ENCODE measurements at places on chromosomes 1 and 21.

GRCh38 chr1:203701606-203702005 is 63.4 kb upstream of the LAX1 start:
- peak; percentile 10 for DNase-seq

DNA sequence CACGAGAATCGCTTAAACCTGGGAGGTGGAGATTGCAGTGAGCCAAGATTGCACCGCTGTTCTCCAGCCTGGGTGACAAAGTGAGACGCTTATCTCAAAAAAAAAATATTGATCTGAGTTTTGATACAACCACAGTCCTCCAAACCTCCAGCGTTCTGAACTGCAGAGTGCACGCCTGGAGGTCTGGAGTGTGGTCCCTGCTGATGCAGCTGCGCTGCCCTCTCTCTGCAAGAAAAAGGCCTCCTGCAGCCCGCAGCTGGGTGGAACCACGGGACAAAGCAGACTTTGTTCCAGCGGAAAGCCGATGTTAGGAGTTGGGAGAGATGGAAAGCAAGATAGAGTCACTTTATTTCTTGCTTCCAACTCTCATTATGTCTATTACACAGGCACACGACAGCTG is 144.9 kb upstream of the SOD1 start:
- DNase-seq: no peak

- peak; percentile 47 for DNase-seq
Measured at GRCh38 chr21:36589352-36589971, 109.5 kb upstream of the SIM2 start.

GRCh38 chr1:223845037-223845809 is 524 bp downstream of the TP53BP2 start:
- peak; percentile 73 for DNase-seq

DNA sequence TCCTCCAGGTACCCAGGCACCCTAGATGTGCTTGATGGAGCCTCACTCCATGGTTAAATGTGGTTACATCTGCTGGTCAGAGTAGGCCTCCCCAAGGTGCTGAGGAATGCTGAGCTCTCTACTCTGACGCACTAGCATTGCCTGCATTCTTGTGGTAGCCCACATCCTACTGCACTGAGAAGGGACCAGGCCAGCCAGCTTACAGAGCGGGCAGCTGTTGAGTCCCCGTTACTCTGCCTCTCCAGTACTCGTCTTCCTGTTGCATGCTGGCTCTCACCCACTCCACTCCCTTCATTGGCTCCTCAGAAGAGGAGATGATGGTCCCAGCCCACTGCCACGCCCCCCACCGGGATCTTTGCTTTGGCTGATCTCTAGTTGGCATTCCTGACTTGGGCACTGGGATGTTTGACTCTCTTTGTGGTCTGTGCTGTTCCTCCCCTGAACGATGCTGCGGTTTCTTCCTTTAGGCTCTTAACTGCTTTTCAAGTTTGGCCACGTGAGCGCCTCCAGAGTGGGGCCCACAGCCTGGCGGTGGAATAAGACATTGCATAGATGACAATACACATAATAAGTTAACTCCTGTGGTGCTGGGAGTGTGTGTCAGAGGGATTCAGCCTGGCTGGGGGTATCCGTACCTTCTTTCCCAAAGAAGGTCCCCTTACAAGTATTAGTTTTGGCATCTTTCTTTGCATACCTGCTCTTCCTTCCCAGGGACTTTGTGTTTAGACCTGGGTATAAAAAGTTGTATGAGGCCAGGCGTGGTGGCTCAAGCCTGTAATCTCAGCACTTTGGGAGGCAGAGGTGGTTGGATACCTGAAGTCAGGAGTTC is 18.6 kb downstream of the AZIN2 start:
- DNase-seq: no peak

DNA sequence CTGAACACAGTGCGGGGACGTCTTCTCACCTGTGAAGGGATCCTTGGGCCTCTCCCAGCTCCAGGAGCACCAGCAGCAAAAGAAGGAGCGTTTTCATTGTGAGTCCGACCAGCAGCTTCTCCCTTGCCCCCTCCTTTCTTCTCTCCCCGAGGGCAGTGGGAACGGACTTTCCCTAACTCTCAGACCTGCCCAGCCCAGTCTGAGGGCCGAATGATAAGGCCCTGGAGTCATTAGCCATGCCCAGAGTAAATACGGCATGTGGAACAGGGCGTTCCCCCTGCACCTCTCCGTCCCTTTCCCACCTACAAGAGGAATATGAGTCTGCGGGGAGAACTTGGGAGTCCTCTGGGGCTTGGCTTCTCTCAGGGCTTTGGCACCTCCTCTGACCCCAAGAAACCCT is at the start of gene CTSE:
Gene CTSE, minus strand, starts transcription at position 201 of the 400 bp plus-strand sequence. Its CDS starts 104 bp downstream, at position 97.
- no peak for DNase-seq

- DNase-seq: no peak
Measured at GRCh38 chr1:180837020-180837419, 75.7 kb upstream of the KIAA1614 start.

DNA sequence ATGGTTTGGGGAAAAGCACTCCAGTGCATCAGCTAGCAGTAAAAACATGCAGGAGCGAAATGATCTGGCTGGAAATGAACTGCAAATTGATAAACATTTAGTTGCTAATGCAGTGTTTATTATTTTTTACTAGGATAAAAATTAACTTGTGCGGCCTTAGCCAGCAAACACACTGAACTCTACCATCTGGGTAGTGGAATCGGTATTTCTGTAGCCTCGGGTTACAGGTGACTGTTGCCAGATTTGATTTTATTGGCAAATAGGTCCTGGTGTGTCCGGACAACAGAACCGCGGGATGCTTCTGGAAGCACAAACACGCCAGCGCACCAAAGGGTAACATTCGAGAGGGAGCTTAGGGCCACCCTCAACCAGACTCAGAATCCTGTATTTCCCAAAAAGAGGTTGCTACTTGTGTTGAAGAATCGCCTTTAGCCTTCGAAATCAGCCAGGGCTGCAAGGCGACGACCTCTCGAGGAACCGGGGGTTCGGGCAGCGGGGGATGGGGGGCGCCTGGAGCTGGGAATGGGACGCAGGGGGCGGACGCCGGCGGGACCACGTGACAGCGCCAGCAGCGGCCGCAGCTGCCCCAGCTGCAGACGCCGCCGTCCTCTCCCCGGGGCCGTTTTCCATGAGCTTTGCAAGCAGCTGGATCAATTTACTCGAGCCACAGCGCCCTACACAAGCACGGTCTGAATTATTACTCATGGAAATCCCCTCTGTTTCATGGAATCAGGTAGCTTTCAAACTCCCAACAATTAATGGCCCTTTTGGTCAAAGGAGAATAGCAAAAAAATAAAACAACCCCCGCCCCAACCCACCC is 158.8 kb downstream of the TOMM20 start:
- DNase-seq: no peak

GRCh38 chr1:14842891-14843290 is 244.4 kb downstream of the KAZN start:
- no peak for DNase-seq

DNA sequence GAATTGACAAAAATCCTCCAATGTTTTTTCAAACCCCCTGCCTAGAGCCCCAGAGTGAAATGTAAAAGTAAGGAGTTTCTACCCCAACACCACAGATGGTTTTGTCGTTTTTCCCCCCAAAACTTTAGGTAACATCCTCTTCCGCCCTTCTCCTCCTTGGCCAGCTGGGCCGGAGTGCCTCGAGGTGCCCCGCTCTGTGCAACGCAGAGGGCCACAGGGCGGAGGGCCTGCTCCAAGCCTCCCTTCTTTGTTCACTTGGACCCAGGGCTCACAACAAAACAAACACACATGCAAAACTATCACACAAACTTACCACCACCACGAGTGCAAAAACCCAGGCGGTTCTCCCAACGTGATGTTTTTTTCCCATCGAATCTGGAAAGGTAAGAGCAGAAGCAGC is 1.9 kb downstream of the SSBP3 start:
- DNase-seq: no peak

DNA sequence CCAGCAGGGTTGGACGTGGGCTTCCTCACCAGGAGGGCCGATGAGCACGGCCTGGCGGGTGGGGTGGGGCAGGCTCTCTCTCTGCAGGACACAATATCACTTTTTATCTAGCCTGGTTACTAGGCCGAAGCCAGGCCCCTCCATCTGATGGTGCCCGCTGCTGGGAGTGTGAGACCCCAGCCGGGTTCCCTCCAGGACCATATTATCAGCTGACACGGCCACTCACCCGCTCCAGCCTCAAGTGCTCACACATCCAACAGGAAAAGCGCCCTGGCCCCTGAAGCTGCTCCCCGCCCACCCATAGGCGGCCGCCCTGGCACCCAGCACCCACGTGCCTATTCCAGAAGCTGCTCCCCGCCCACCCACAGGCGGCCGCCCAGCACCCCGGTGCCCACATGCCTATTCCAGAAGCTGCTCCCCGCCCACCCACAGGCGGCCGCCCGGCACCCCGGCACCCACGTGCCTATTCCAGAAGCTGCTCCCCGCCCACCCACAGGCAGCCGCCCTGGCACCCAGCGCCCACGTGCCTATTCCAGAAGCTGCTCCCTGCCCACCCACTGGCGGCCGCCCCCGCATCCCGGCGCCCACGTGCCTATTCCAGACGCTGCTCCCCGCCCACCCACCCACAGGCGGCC is 5.0 kb downstream of the SLC19A1 start:
- DNase-seq: no peak

- DNase-seq: no peak
Measured at GRCh38 chr1:224872832-224873433, 56.5 kb upstream of the DNAH14 start.

DNA sequence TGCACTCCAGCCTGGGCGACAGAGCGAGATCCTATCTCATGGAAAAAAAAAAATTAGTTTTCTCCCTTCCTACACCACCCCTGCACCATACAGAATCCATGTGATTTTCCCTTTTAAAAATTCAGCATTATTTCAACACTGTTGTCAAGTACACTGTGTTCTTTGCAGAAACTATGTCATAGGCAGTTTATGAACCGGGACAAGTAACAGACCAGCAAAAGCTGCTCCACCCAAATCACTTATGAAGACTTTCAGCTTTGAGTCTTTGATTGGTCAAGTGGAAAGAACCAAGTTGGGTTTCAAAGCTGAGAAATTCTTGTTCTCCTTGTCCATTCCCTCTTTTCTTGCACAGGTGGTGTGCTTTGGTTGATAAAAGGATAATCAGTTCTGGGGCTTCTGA is 173.0 kb downstream of the CDC7 start:
- no peak for DNase-seq

GRCh38 chr1:221916176-221916575 is 174.3 kb upstream of the DUSP10 start:
- no peak for DNase-seq

GRCh38 chr1:185895208-185895900 is 161.2 kb downstream of the HMCN1 start:
- no peak for DNase-seq

- no peak for DNase-seq
Measured at GRCh38 chr1:109823543-109824348, 60.0 kb upstream of the EPS8L3 start.

- DNase-seq: no peak
Measured at GRCh38 chr1:62068978-62069377, 125.7 kb upstream of the L1TD1 start.

DNA sequence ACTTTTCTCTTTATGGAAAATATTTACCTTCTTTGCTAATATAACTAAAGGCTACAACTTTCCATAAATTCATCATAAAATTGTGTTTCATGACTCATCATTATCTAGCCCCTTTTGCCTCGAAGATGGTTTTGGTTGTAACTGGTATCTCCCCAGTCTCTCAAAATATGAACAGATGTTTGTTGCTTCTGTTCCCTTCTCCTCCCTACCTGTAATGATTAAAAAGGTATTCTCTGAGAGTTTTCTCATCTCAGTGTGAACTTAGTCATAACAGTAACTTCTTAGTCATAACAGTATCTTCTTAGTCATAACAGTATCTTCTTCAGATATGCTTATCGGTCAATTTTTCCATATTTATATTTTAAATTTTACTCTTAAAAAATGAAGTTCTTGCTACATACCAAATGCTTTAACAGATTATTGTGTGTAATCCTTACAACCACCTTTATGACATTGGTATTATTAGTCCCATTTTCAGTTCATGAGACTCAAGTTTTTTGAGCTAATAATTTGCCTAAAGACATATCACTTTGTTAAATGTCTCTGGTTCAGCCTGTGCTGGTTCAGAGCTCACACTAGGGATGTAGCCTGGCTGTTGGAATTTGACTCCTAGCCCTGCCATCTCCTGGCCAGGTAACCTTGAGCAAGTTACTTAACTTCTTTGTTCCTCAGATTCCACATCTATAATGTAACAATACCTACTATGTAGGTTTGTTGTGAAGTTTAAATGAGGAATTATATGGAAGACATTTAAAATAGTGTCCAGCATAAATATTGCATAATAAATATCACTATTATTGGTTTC is 32.6 kb downstream of the ATP1B1 start:
- DNase-seq: no peak

- no peak for DNase-seq
Measured at GRCh38 chr1:78424720-78425119, 66.1 kb upstream of the PTGFR start.

DNA sequence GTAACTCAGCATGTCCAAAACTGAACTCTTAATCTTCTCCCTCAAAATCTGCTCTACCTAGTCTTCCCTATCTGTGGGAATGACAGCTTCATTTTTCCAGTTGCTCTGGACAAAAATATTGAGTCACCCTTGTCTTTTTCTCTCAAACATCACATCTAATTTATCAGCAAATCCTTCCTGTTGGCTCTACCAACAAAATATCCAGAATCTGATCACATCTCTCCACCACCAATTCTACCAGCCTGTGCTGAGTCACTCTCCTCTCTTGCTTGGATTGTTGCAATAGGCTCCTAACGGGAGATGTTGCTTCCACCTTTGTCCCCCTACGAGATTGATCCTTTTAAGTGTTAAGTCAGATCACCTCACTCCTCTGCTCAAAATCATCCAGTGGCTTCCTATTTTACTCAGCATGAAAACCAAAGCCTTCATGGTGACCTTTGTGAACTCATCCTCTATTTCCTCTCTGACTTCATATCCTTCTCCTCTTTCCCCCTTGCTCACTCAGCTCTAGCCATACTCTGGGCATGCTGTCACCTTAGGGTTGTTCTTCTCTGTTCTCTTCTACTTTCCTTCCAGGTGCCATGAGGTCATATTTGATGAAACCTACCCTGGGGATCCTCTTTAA is 21.5 kb upstream of the SMYD2 start:
- DNase-seq: no peak

DNA sequence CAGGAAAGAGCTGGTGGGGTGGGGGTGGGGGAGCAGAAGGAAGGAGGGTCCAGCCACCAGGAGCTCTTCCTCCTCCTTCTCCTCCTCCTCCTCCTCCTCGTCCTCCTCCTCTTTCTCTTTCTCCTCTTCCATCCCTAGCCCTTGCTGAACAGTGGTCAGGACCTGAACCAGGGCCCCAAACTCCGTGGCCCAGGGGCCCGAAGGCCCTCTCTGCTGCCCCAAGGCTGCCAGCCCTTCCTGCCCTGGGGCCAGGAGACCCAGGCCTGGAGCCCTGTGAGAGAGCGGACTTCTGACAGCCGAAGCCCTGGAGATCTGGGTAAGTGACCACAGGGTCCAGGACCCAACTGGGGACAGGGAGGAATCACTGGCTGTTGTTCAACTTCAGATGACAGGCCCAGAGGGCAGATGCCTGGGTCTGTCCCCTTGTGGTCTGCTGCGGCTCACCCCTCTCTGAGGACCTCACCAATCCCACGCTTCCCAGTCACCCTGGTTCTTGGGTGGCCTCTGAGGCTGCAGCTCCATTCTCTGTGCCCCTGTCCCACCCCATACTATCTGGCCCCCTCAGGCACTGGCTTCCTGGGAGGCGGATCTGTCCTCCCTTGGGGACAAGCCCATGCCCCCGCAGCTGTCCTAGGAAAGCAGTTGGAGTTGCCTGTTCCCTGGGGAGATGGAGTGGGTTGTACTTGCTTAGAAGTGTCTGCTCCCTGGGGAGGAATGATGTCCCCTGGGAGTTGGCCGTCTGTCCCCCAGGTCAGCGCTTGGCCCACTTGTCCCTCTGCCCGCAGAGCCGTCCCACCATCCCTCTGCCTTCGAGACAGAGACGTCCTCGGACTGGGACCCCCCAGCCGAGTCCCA is 51.8 kb downstream of the VWA5B1 start:
- DNase-seq: no peak
